ENCODE measurements at places on chromosomes 2 and 18. TPM values are rescaled to one million over a fixed set of nuclear protein-coding genes. Genes with fewer than 3 reads are reported as not detected.

Gene LRATD1
- total RNA-seq = 0.13 TPM

Gene EMILIN1
- 9.8 TPM for total RNA-seq

Gene ATP8B1
- total RNA-seq = 95.1 TPM

Gene C2orf66
- 0.40 TPM for total RNA-seq

Gene UGP2
- 101 TPM for total RNA-seq
